Jurkat, Clone E6-1 (cell line): ENCODE measurements at places on chromosomes 3 and 15.

- no peak for DNase-seq
These were observed 6.9 kb upstream of the NFKBIZ start for GRCh38 chr3:101842245-101842934.

DNA sequence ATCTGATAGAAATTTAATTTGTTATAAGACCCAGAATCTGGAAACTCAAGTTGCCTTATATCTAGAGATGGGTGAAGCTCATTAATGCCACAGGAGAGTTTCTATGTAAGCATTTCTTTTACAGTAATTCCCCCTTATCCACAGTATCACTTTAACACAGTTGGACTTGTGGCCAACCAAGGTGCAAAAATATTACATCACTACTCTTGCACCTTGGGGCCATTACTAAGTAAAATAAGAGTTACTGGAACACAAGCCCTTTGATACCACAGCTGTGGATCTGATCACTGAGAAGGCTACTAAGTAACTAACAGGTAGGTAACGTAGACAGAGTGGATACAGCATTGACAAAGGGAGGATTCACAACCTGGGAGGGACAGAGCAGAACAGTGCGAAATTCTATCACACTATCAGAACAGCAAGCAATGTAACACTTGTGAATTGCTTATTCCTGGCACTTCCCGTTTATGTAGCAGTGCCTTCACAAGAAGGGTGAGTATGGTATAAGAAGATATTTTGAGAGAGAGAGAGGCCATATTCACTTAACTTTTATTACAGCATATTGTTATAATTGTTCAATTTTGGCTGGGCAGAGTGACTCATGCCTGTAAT is 33.9 kb upstream of the TOPBP1 start:
- DNase-seq: no peak

DNA sequence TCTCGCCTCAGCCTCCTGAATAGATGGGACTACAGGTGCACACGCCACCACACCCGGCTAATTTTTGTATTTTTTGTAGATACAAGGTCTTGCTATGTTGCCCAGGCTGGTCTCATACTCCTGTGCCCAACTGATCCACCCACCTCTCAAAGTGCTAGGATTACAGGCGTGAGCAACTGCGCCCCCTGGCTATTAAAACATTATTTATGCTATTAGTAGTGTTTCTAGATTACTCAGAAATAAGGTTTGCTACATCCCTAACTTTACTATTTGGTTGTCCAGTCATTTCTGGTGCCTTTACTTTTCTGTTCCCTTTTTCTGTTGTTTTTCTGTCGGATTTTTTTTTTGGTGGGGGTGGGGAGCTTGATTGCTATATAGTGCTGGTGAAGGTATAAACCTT is 393.6 kb upstream of the TPM1 start:
- no peak for DNase-seq

DNA sequence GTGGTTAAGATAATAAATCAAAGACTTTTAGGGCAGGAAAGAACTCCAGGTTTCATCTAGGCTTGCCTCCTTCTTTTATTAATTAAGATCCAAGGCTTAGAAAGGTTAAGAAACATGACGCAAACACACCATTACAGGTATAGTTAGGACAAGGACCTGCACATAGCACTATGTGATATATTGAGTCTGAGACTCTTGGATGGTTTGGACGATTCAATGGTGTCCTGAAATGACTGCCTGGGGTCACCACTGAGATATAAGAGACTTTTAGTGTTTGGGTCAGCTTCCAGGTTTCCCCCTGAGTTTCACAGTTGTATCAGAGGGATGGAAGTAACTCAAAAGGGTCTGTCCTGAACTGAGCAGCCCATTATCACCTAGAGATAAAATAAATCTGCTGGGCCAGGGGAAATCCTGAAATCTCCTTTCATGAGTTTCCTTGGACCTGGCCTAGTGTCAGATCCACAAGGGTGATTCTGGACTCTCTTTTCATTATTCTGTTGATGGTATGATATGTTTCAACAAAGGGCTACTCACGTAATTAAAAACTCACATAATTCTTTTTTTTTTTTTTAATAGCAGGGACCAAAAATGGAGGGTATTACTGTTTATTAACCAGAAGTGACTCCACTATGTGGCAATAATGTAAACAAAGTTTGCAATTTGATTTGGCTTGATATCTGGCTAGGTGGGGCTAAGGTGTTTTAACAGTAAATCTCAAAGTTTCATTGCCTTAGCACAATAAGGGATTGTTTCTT is 55.6 kb upstream of the ADGRG7 start:
- no peak for DNase-seq

GRCh38 chr3:12893247-12893646 is 51.9 kb upstream of the RPL32 start:
- no peak for DNase-seq

DNA sequence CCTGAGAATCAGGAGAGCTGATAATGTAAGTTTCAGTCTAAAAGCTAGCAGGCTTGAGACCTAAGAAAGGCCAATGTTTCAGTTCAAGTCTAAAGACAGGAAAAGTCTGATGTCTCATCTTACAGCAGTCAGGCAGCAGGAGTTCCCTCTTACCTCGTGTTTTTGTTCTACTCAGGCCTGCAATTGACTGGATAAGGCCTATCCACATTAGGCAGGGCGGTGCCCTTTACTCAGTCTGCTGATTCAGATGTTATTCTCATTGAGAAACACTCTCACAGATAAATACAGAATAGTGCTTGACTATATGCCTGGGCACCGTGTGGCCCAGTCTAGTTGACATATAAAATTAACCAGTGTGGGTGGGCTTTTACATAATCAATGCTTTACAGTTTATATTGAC is 122.4 kb downstream of the NR1D2 start:
- DNase-seq: no peak

GRCh38 chr15:67023517-67024313 is 41.7 kb upstream of the SMAD3 start:
- DNase-seq: no peak

DNA sequence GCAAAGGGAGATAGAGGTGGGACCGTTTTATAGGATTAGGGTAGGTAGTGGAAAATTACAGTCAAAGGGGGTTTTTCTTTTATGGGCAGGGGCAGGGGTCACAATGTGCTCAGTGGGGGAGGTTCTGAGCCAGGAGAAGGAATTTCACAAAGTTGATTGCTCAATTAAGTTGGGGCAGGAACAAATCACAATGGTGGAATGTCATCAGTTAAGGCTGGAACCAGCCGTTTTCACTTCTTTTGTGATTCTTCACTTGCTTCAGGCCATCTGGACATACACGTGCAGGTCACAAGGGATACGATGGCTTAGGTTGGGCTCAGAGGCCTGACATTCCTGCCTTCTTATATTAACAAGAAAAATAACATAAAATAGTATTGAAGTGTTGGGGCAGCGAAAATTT is 453.8 kb downstream of the VGLL3 start:
- no peak for DNase-seq

DNA sequence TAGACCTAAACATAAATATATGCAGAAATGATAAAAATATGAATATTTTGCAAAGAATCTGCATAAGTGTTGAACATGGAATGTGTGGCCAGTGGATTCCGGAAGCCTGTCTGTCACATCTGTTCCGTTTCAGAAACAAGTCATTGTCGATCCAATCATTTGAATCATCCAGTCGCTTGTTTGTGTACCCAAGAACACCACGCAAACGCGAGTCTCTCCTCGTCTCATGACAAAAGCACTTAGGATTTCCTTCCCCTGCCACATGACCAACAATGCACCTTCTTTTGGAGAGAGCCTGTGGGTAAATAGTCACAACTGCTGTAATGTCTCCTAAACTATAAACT is 80.2 kb downstream of the FMN1 start:
- no peak for DNase-seq

GRCh38 chr3:97954228-97954827 is 17.9 kb downstream of the RIOX2 start:
- no peak for DNase-seq

DNA sequence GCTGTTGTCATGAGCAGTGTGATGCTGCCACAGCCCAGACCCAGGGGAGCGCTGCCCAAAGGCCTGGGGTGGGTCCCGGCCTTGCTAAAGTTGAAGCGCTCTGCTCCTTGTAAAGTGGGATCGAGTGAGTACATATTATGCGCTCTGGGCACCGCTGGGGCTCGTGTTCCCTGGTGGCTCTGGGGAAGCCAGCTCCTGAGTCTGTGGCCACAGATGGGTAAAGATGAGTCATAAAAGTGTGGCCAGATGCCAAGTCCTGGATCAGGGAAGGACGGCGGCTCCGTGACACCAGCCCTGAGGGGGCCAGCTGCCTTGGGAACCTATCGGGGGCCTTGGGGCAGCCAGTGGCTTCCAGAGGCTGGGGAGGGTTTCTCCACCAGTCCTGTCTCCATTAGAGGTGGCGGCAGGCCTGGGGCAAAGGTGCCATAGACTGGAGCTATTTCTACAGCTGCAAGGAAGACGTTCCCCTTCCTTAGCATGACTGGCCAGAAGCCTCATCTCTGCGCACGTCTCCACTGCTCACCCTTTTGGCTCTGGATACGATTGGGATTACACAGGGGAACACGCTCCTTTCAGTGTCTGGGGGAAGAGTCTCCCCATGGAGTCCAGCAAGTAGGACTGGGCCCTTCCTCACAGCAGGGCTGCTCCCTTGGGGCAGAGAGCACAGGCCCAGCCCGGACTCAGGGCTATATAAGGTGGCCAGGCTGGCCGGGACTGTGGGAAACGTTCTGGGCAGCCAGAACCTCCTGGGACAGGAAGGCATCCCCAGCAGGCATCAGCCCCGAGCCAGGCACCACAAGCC is 1.2 kb upstream of the ITIH4 start:
- DNase-seq: no peak

- DNase-seq: peak; percentile 27
These were observed 80.9 kb upstream of the ARHGEF26 start for GRCh38 chr3:154040283-154040682.

GRCh38 chr15:73522011-73522410 is 79.0 kb downstream of the REC114 start:
- no peak for DNase-seq

- no peak for DNase-seq
These were observed 56.1 kb upstream of the RNF7 start for GRCh38 chr3:141682007-141682406.

GRCh38 chr3:112437146-112438022 is 61.9 kb downstream of the BTLA start:
- DNase-seq: peak; percentile 29

DNA sequence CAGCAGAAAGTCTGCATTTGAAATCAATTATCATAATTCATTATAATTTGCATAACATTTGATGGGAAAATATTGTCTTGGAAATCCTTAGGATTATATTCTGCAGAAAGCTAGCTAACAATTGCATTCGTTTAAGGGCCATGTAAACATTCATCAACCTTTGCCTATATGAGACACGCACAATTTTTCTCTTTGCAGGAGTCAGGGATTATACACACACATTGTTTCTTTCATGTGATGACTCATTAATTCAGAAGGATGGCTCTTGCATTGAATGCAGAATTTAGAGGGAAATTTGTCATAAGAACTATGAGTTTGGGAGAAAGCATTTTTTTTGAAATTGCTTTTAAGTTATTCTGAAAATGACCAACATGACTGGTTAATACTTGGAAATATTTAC is 844.7 kb downstream of the DIPK2A start:
- DNase-seq: no peak

GRCh38 chr3:156509189-156510174 is 45.4 kb downstream of the SSR3 start:
- DNase-seq: peak; percentile 51

DNA sequence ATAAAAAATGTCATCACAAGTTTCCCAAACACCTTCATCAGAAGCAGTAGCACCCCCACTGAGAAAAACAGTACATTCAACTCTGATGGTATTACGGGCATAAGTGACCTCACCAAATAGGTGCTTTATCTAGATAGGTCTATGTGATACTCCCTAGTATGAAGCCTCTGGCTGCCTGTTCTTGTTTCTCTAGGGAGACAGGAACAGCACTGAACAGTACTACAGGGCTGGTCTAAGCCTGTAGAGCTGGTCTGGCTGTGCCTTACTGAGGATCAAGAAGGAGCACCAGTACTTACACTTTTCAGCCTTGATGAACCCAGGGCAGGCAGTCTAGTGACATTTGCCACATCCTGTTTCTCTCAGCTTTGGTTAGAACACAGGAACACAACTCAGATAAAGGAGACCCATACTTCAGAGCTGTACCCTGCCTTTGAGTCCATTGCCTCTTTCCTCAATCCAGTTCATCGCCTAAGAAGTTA is 35.9 kb downstream of the OXNAD1 start:
- DNase-seq: peak; percentile 94

GRCh38 chr3:60142009-60142408 is 1092.2 kb upstream of the CFAP20DC start:
- no peak for DNase-seq

GRCh38 chr3:27193056-27193455 is 176.1 kb downstream of the NEK10 start:
- DNase-seq: no peak

- DNase-seq: no peak
These were observed 211.5 kb downstream of the NFKBIZ start for GRCh38 chr3:102060814-102061213.

GRCh38 chr3:40624189-40624769 is 99.5 kb downstream of the ZNF621 start:
- no peak for DNase-seq

- no peak for DNase-seq
These were observed 53.9 kb upstream of the TP63 start for GRCh38 chr3:189577050-189577951.

DNA sequence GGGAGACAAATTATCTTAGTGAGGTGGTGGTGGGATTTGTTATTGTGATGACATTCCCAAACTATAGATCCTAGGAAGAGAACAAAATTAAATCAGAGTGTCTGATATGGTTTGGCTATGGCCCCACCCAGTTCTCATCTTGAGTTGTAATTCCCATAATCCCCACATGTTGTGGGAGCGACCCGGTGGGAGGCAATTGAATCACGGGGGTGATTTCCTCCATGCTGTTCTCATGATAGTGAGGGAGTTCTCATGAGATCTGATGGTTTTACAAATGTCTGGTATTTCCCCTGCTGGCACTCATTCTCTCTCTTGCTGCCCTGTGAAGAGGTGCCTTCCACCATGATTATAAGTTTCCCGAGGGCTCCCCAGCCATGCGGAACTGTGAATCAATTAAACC is 62.0 kb downstream of the RPL22L1 start:
- DNase-seq: no peak

GRCh38 chr3:122013448-122013925 is 8.6 kb downstream of the ILDR1 start:
- no peak for DNase-seq

DNA sequence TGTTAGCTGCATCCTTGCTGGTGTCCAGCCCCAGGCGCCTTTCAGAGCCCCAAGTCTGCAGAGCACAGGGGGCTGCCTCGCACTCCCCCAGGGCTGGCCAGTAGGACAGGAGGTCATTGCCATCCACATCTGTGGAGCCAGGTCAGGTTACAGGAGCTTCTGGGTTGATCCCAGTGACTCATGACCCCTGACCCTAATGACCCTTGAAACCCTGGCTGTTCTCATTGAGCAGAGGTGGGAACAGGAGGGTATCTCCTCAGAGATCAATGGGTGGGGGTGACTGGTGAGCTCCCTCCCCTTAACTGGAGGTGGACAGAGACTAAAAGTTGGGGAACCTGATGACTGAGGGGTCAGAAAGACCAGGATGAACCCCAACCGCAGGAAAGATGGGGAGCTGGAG is 6.1 kb upstream of the SLC26A6 start:
- DNase-seq: no peak

- peak; percentile 34 for DNase-seq
These were observed 555 bp downstream of the ATP11B start for GRCh38 chr3:182793663-182794454.
